ENCODE measurements at places on chromosomes 6 and 20. TPM values are rescaled to one million over a fixed set of nuclear protein-coding genes. Genes with fewer than 3 reads are reported as not detected.
A peak's percentile ranks its signal among the peaks of the same experiment; 100 is the strongest.

DNA sequence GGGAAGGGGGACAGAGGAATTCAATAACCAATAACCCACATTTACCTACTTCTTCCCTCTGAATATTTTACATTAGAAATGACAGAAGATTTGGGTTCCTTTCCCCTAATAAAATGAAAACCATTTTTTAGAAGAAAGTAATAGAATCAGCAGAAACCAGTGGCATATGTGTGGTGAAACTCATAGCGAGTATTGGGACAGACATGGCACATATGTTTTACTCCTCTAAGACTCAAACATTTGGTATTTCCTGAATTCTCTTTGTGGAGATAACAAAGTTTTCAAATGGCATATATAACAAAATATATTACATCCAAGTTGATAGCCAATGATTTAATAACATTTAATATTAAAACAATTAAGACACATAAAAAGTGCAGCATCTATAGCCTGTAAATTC, 12.9 kb upstream of the BEND3 start:
- DNase-seq, result no peak

- no peak for DNase-seq
Measured at GRCh38 chr6:119129968-119130484, 51.6 kb upstream of the FAM184A start.

- no peak for DNase-seq
Measured at GRCh38 chr6:94562846-94563245, 1014.5 kb upstream of the MANEA start.

DNA sequence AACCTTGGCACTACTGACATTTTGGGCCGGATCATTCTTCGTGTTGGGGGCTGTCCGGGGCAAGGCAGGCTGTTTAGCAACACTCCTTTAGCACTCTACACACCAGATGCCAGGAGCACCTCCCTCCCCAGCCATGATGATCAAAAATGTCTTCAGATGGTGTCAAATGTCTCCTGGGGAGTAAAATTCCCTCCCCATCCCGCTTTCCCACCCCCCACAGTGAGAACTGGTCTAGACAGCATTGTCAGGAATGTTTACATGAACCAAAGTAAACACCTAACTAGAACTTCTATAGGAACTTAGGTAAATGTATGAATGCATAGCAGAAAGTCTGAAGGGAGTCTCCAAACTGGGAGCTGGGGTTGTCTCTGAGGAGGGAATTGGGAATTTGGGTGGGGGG, 70.0 kb upstream of the TOP1 start:
- DNase-seq, result no peak

DNA sequence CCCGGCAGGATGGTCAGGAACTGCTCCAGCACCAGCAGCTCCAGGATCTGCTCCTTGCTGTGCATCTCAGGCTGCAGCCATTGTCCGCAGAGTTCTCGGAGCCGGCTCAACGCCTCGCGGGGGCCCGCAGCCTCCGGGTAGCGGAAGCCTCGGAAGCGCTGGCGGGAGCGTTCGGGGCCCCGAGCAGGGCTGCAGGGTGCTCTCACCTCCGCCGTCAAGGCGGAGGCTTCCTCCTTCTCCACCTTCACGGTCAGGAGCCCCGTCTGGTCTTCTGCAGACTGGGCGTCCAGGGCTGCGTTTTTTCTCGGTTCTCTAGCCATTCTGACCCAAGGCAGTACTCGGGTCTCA, 434 bp downstream of the ZKSCAN4 start:
- DNase-seq, result peak; percentile 65

DNA sequence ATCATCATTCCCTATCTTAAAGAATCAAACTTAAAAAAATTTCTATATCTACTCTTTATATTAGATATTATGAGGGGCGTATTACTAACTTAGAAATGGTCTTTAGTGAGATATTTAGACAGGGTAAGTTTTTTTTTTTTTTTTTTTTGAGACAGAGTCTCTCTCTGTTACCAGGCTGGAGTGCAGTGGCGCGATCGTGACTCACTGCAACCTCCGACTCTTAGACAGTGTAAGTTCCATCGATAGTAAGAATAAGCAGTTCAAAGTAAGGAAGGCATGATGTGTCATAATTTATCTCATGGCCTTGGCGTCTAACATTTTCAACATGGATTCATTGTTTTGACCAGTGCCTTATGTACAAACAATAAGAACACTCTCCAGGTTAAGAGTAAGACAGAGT, 72.4 kb downstream of the MLIP start:
- DNase-seq, result no peak

- DNase-seq, result no peak
Measured at GRCh38 chr6:75084872-75085381, 120.9 kb downstream of the COL12A1 start.

- no peak for DNase-seq
Measured at GRCh38 chr20:12051206-12052163, 133.8 kb downstream of the BTBD3 start.

DNA sequence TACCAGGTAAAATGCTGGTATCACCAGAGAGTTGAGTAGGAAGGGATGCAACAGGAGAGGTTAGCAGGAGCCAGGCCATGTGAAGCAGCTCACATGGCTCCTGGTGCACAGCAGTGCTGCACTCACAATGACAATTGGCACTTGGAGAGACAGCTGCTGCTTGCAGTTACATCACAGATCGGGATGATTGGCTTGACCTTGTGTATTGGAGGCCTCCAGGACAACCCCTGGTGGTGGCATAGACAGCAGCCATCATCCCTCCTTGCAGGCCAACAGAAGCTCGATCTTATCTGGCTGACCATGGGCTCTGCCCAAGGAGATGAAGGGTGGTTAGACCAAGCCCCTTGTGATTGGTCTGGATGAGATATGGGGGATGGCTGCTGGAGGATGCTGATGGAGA, 73.0 kb downstream of the EYA2 start:
- no peak for DNase-seq

- no peak for DNase-seq
Measured at GRCh38 chr6:29216528-29216927, 45.8 kb downstream of the OR2J2 start.

Gene HS3ST5
- total RNA-seq, result not detected

Gene KIZ
- 23.7 TPM for total RNA-seq

All from OCI-LY7 (cell line).